ENCODE measurements at places on chromosomes 3 and 15.

- no peak for DNase-seq
Observed at GRCh38 chr15:80854104-80854503, 74.9 kb downstream of the CEMIP start.

DNA sequence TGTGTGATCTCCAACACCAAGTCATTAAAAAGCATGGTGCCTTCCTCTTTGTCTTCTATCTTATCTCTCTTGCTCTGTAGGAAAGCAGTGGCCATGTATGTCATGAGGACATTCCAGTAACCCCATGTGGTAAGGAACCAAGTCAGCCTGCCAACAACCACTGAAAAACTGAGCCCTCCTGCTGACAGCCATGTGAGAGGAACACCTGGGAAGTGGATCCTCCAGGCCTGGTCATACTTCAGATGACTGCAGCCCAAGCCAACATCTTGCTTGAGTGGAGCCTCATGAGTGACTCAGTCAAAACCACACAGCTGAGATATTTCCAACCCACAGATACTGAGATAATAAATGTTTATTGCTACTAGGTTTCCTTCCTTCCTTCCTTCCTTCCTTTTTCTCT lies 597.3 kb downstream of the ZIC1 start:
- peak; percentile 62 for DNase-seq

DNA sequence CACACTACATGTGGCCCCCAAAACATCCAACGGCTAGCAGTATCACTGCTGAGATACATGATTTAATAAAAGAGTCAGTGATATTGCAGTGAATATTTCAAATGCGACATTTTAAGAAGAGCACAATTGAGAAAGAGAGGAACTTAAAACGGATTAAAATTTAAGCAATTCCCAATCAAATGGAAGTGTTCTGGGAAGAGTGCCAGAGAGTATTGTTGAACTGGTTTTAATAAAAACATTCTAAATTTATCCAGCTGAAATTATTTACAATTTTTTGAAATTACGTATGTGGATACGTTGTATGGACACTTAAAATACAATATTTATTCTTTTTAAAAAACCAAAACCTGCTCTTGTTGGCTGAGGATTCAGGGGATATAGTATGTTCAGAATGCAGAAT lies 117.7 kb downstream of the C3orf38 start:
- no peak for DNase-seq

DNA sequence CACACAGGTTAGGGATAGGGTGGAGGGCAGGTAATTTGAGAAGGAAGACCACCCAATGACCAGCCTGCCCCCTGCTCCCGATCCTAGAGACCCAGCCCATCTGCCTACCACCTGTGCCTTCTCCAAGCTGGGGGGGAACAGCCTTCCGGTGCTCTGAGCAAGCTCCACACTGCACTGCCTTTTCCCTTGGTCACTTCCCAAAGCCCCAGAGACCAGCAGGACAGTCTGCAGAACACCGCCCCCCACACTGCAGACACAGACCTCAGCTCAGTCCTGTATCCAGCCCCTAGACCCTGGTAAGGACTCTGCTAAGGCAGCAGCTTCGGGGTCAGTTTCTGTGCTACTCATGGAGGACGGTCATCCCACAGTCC lies 156.9 kb downstream of the MEGF11 start:
- DNase-seq: no peak

DNA sequence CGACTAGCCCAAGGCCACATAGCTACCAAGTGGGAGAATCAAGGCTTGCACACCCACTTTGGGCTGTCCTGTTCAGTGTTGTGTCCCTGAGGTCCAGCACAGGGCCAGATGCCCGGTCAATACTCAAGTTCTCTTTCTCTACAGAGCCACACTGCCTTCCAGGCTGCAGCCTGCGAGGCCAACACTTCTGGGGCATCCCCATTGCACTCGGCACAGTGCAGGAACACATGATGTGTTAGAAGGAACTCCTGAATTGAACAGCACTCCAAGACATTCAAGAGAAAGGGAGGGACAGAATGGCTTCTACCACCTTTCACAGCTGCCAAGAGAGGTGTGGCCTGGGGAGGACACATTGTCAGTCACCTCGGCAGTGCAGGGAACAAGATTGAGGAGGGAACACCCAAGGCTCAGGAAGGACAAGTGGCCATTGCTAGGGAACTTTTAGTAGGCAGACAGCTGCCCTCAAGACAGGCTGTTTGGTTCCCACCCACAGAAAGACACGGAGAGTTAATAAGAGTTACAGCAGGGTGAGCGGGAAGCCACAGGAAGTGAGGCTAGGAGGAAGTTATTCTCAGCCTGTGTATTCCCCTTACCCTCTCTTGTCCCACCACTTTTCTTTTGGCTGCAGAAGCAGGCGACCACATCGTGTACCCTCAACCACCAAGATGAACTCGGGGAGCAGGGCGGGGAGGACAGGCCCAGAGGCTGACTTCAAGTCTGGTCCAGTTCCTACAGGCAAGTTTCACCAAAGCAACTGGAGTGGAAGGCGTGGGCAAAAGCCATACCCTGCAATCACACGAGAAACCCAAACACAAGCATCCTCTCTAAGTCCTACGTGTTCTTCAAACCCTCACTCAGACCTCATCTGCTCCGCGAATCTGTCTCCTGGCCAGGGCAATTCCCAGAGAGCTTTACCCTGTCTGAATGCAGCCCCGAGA lies 69.4 kb downstream of the SRGAP3 start:
- no peak for DNase-seq

GRCh38 chr3:136938334-136938733 lies 19.4 kb upstream of the IL20RB start:
- DNase-seq: no peak

GRCh38 chr15:92043283-92043682 lies 189.8 kb downstream of the SLCO3A1 start:
- no peak for DNase-seq

DNA sequence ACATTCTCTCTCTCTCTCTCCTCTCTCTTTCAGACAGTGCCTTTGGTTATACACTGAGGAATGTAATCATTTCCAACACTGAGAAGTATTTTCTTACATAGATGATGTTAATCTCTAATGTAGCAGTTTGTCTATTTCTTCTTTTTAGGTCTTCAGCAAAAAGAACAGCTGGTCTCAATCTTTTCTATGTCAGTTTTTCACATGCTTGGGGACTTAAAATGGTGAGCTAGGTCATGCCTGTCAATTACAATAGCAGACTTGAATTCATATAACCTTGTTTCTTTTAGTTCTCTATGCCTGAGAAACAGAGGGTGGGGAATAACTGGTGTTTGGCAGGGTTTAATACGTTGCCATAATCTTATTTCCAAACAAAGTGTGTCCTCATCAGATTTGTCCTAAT lies 786.2 kb downstream of the SQOR start:
- DNase-seq: no peak

DNA sequence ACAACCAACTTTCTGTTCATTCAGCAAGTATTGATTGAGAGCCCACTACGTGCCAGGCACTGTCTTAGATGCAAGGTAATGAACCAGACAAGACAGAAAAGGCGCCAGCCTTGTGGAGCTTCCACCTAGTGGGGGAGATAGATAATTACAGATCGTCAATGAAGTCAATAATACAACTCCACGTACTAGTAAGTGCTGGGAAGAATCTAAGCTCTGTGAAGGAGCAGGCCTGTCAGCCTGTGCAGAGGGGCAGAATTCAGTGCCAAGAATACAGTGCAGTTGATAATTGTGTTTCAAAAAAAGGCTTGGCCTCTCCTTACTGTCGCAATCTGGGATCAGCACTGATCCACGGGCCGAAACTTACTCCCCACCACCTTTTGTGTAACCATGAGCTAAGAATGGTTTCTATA lies 186.3 kb downstream of the FEZF2 start:
- no peak for DNase-seq

DNA sequence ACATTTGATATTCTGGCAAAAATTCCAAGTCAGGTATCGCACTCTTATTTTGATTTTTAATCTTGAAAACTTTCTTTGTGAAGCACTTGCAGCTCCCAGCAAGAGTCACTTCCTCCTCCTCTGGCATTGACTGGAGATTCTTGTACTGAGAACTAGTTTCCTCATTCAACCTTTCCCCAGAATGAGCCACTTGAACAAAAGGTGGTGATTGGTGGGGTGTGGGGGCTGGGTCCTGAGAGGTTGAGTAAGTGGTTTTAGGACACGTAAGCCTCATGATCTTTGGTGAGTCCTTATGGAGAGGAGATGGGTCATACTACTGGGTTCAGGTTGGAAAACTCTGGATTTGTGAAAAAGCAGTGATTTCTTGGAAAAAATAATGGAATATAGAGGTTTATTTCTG lies 32.3 kb upstream of the ONECUT1 start:
- no peak for DNase-seq

DNA sequence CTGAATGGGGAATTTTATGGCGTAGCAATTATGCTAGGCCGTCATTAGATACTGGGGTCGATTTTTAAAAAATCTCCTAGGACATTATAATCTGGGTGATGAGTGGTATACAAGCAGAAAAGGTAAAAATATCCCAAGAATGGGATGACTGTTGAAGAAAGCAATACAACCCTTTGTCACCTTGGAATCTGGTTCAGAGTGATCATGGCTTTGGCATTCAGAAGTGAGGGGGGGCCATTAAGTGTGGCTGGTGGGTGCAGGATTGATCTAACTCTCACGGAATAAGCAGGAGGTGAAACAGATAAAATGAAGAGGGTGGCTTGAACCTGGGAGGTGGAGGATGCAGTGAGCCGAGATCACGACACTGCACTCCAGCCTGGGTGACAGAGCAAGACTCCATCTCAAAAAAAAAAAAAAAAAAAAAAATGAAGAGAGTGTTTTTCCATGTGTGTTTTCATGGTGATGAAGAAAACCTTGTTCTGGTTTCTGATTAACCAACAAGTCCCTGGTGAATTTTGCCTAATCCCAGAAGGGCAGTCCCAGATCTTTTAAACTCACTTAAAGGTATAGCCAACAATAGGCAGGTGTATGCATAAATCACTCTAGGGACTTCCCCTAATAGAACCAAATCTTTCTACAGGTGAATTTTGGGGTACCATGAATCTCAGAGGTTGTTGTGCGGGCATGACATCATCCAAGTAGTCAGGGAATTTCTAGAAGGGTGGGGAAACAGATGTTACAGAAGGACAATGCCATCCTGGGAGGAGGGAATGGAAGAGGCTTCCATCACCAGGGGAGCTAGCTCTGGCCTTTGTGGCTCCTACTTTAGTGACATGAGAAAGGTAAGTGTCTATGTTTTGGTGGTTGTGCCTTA lies 3.1 kb upstream of the RAD54L2 start:
- no peak for DNase-seq

DNA sequence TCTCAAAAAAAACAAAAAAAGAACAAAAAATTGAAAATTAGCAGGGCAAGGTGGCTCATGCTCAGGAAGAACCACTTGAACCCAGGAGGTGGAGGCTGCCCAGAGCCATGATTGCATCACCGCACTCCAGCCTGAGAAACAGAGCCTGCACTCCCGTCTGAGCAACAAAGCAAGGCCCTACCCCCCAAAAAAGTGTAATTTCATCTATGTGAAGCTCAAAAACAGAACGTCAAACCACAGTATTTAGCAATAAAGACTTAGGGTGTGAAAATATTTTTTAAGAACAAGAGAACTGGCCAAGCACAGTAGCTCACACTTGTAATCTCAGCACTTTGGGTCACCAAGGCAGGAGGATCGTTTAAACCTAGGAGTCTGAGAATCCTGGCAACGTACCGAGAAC lies 38.2 kb downstream of the STAG1 start:
- DNase-seq: no peak

DNA sequence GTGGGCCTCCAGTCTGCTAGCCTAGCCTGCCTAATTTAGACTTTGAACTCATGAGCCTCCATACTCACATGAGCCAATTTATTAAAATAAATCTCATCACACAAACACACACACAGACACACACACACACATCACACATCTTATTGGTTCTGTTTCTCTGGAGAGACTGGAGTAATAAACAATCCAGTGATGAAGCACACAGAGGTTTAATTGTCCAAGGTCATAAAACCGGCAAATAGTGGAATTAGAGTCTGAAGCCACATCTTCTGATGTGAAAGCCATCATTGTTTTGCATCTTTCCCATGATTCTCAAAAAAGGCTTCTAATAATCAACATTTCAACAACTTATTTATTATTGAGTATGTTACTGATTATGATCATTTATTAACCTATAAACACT lies 249.4 kb upstream of the KCNH8 start:
- no peak for DNase-seq
